ENCODE measurements at places on chromosomes 1 and 21. TPM values are rescaled to one million over a fixed set of nuclear protein-coding genes. Genes with fewer than 3 reads are reported as not detected.

The NUF2 gene
- 0.52 TPM for total RNA-seq

GRCh38 chr1:192561301-192561700, 14.3 kb upstream of the RGS1 start:
- no peak for DNase-seq

DNA sequence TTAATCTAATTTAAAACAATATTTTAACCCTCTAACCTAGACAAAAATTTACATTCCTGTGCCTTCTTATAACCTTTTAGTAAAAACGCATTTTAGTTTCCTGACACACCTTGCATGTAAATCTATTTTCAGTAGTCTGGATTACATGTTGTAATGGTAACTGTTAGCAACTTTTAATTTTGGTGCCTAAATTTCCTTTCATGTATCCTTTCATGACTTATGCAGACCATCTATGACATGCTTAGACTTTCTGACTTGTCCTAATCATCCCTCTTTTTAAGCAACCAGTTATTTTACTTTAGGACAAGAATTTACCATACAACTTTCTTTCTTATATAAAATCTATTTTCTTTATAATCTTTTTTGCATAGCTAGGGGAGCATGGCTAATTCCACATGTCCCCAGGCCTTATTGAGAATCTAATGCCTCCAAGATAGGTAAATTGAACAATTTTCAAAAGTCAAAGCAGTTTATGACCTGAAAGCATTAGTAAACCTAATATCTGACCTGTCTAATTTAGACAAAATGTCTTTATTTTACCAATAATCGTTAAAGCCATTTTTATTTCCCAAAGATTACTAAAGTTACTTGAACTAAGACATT, 57.5 kb upstream of the IL12RB2 start:
- DNase-seq = no peak

DNA sequence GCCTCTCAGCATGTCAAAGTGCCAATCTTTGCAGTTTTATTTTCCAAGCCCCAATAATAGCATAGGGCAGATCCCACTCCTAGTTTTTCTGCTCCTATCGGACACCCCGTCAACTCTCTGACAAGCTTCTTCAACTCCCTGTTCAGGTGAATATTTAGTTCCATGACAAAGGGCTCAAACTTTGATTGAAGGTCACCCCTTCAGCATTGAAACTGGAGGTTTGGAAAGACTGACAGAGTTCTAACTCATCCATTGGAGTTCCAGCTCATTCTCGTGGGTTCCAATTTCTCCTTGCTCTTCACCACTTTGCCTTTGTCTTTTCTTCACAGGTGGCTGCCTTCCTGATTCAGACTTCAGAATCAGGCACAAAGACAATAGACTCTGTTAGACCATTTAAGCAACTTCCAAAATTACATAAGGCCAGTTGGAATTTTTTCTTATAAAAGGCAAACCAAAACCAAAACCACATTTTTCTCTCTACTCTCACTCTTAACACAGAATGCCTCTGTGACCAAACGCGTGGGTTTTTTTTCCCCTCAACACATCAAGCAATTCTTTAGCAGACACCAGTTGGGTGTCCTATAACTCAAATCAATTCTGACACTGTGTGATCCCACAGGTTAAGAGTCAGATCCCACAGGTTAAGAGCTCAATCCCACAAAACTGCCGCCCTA, 169.3 kb upstream of the USP25 start:
- no peak for DNase-seq

The LAMC1 gene
- 140 TPM for total RNA-seq

The IL12RB2 gene
- total RNA-seq = 0.98 TPM

GRCh38 chr1:162367073-162367472, 9.6 kb downstream of the SPATA46 start:
- DNase-seq = no peak

DNA sequence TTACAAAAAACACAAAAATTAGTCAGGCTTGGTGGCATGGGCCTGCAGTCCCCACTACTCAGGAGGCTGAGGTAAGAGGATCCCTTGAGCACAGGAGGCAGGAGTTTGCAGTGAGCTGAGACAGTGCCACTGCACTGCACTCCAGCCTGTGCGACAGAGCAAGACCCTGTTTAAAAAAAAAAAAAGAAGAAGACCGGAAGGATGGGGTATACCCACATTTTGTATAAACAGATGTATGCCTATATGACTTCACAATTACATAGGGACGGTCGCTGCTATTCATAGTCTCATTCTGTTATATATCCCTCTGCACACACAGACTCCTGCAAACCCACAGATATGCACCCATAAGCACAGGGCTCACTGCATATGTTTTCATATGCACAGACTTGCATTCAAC, 12.7 kb downstream of the LCK start:
- no peak for DNase-seq
